Nephron progenitor cell (in vitro differentiated cells): ENCODE measurements at places on chromosomes 12 and 14.

- no peak for DNase-seq
These were observed 21.8 kb upstream of the EGLN3 start for GRCh38 chr14:33972583-33973081.

DNA sequence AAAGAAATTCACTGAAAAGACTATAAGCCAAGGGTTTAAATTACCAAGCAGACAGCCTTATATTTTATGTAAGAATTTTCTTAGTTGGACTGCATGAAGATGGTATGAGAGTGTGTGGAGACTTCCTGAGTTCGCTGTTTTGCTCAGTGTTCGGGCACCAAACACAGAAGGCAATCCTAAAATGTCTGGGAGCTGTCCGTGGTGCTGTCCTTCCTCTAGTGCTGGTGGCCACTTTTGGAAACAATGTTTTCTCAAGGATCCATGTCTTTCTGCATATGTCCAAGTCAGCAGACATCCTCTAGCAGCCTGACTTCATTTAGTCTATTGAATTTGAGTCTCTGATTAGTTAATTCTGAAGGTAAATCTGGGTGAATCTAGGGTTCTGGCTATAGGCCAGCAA, 135.8 kb downstream of the SLC8A3 start:
- peak; percentile 81 for DNase-seq

DNA sequence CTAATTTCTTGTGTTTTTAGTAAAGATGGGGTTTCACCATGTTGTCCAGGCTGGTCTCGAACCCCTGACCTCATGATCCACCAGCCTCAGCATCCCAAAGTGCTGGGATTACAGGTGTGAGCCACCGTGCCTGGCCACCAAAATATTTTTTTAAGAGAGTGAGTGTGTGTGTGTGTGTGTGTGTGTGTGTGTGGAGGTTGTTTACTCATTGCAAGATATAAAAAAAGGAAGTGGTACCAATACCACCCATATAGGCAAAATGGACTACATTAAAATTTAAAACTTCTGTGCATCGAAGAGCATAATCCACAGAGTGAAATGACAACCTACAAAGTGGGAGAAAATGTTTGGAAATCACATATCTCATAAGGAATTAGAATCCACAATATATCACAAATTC, 15.5 kb upstream of the CLEC2A start:
- no peak for DNase-seq

DNA sequence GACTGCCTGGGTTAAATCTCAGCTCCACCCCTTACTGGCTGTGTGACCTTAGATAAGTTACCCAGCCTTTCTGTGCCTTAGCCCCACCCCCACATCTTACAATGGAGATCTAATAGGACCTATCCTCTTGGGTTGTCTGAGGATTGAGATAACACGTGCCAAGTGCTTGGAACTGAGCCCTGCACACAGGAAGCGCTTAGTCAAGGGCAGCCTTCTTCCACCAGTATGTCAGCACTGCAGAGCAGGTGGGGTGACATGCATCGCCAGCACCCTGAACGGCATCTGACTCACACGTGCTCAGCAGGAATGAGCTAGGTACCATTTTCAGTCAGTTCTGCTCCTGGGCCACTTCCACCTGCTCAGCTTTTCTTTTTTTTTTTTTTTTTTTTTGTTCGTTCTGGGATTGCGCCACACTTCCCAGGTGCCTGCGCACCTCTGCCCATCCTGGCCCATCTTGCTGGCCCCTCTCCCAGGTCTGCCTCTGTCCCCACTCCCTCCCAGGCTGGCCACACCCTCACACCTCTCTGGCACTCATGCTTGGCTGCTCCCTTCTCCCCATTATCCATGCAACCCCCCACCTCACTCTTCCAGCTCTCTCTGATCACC, 19.6 kb downstream of the LGMN start:
- no peak for DNase-seq

DNA sequence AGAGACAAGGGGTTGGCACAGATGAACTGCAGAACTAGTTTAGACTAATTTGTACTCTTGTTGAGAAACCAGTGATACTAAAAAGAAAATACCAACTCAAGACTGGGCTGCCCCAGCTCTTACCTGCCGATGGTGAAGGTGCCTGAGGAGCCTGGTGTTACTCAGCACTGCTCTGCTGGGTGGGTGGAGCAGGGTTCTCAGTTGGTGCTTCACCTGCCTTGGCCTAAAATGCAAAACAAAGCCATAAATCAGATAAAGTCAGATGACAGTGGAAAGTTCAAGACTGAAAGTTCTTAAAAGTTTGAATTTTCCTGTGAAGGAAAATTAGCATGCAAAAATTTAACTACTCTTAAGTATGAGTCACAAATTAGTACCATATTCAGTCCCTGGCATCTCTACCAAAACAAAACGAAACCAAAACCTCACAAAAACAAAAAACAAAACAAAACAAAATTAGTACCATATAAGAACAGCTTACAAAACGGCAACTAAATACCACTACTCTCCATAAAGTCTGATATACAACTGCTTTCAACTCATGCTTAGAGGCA, 21.9 kb downstream of the YBX3 start:
- no peak for DNase-seq

DNA sequence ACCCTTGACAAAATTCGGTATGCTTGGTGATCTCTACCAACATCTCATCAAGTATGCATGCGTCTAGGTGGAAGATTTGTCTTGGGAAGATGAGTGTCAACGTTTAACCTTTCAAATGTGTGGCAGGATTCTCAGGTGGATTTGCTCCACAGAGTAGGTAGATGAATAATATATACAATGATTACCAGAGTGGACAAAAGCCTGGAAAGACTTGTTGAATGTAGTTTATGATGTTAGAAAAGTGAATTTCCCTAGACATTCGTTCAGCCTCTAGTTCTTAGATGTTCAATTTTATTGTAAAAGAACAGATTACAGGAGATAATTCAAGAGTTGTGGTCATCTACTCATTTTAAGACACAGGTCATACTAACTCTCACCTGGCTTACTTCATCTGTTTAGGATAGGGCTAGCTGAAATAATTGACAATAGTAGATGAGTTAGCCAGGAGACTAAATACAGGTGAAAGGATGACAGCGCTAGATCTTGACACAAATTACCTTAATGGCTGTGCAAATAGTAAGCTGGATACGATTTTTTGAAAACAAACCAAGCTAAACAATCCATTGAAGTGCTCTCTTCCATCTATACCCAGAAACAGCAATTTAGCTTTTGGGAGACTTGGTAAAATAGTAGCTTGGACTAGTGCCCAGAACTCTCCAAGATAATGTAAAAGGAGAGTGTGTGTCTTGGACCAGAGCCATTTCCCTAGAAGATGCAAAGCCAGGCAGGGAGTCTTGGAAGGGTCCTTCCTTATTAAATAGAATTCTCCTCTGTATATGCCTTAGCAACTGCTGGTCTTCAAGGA, 168.0 kb downstream of the DACT1 start:
- DNase-seq: no peak

DNA sequence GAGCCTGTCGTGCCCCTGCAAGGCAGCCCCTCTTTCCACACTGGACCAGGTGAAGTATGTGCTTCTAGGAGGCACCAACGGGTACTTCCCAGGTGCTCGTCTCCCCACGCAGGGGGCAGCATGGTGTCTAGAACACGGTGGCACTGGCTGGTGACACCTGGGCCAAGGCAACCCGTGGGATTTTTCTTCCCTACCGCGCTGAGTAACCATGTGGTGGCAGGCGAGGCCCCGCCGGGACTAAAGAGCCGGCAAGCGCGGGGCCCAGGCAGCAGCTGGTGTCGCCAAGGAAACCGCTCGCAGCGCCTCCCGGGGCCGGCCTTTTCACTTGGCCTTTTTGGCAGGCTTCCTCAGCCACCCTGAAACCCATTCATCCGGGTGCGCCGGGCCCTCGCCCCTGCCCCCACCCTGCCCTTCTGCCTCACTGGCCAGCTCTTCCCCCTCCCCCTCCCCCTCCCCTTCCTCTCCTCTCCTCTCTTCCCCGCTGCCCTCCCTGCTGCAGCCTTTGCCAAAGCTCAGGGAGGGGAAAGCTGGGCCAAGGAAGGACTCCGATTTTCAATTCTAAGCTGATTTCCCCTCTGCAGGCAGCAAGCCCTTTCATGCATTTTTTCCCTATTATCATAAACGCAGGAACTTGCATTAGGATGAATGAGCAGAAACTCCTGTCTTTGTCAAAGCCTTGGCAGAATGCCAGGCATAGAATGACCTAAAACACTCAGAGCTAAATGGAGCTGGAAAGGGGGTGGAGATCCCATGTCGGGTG, 81.2 kb downstream of the IRF2BPL start:
- peak; percentile 87 for DNase-seq

GRCh38 chr14:34094384-34094783, 143.5 kb upstream of the EGLN3 start:
- no peak for DNase-seq

DNA sequence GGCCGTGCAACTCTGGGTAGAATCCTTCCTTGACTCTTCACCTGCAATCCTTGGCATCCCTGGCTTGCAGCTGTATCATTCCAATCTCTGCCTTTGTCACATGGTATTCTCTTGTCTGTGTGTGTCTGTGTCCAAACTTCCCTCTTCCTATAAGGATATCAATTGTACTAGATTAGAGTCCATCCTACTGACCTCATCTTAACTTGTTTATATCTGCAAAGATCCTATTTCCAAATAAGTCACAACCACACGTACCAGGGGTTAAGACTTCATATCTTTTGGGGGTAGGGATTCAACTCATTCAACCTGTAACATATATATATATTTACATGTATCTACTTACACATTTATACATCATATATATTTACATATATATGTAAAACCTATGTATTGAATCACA, 29.6 kb upstream of the RASSF3 start:
- DNase-seq: no peak

GRCh38 chr12:29282031-29282816, 98.7 kb downstream of the ERGIC2 start:
- DNase-seq: no peak

DNA sequence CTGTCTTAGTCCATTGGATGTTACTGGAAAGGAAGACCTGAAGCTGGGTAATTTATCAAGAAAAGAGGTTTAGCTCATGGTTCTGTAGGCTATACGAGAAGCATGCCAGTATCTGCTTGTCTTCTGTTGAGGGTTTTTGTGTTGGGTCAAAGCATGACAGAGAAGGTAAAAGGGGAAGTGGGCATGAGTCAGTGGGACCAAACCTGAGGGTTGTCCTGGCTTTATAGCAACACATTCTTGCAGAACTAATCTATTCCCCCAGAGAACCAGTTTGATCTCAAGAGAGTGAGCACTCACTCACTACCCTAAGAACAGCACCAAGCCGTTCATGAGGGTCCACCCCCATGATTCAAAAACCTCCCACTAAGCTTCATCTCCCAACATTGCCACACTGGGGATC, 19.0 kb upstream of the KRAS start:
- no peak for DNase-seq

- DNase-seq: peak; percentile 36
These were observed 58.0 kb downstream of the LGMN start for GRCh38 chr14:92690171-92691011.

GRCh38 chr14:104284636-104285507, 146.5 kb downstream of the KIF26A start:
- DNase-seq: peak; percentile 1

- DNase-seq: no peak
These were observed 3.2 kb downstream of the AGAP2 start for GRCh38 chr12:57735198-57735855.

DNA sequence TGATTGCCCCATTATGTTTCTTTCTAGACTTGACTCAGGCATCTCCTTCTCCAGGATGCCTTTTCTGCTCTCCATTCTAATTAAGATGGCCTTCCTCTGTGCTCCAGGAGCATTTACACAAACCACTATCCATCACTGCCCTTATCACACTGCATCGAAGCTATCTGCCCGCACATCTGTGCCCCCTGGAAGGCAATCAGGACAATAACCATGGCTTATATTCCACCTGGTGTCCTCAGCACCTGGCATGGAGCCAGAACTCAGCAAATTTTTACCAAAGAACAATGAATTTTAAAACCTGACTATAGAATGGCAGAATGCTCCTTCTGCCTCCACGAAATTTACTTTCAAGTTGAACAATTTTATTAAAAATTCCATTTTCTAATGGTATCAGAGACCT, 465.8 kb downstream of the APAF1 start:
- DNase-seq: no peak

- no peak for DNase-seq
These were observed 636 bp upstream of the IFNG-AS1 start for GRCh38 chr12:67988601-67989021.
